NT2/D1 (cell line): ENCODE measurements at places on chromosomes 7 and 10.

GRCh38 chr7:128446306-128446705 is 9.4 kb upstream of the HILPDA start:
- DNase-seq = no peak

GRCh38 chr7:100400656-100401055 is 27.4 kb downstream of the PILRA start:
- DNase-seq = no peak

- DNase-seq = no peak
Measured at GRCh38 chr7:102096012-102096332, 190.7 kb upstream of the SH2B2 start.

GRCh38 chr10:97020452-97021400 is 165.0 kb downstream of the SLIT1 start:
- no peak for DNase-seq

DNA sequence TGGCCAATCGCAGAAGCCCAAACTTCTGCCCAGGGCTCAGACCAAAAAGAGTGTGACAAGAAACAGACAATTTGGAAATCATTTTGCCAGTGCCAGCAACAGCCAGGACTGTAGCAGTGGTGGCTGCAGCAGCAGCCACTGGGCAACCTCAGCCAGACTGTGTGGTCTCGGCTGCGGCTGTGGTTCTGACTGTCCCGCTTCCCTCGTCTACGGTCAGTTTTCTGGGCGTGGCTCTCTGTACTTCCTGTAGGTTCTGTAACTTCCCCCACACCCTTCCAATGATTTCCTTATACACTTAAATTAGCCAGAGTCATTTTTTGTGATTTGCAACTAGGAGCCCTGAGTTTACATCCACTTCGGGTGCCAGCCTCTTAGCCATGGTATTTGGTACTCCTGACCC is 39.9 kb downstream of the CYTH3 start:
- no peak for DNase-seq
